ENCODE measurements at places on chromosomes 13 and 19.

DNA sequence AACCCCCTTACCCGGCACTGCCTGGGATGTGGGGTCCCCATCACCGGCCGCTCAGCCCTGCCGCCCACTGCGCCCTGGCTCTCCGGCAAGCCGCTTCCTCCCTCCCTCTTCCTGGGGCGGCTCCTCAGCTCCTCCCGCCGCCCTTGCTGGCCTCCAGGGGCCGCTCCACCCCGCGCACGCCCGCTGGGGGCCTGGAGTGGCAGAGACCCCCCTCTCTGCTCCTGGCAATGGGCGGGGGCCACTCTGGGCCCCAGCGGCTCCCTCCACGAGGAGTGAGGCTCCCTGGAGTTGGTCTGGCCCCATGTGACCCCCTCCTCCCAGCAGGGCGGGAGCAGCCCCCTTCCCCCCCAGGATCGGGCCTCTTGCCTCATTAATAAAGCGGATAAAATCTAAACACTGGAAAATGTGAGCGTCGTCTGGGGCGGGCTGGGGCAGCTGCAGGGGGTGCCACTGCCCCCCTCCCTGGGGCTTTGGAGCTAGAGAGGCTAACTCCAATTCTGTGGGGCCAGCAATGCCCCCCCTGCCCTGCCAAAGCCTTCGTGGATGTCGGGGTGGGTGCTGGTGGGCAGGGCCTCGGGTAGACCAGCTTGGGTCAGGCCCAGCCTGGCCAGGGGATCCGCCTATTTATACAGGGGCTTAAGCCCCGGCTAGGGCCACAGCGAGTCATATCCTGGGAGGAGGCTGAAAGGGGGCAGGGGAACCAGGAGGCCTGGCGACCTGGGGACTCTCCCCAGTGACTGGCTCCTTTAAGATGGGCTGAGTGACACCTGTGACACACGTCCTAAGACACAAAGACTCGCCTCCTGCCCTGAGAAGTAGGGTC is at the start of gene PTGER1:
Gene PTGER1, minus strand, starts transcription at position 104 of the 823 bp plus-strand sequence. CDS start 1,034 bp downstream, outside the sequence.
- DNase-seq, result peak; percentile 50

DNA sequence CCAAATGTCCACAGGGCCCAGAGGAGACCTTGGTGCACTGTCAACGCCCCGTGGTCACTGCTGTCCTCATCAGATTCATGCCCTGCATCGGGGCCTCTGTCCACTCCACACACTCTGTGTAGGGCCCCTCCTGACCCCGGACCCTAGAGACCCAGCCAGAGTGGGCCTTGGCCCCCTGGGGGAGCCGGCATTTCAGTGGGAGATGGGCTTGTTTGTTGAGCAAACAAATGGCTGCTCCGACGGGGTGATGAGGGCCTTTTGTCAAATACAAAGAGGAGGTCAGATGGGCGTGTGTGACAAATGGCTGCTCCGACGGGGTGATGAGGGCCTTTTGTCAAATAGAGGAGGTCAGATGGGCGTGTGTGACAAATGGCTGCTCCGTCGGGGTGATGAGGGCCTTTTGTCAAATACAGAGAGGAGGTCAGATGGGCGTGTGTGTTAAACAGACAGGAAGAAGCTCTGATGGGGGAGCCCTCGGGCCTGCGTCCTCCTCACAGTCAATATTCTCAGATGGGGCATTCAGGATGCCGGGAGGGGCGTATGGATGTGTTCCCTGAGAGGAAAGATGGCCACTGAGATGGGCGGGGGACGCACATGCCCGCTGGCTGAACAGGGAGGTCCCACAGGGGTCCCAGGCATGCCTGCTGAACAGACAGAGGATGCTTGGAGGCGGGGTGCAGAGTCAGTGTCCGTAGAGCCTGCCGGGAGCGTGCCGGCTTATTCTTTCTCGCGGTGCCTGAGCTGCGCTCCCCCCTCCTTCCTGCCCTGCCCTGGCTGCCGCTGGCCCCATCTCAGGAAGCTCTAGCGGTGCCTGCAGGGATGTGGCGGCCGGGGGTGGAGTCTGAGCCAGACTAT is 36.3 kb downstream of the SMIM24 start:
- peak; percentile 83 for DNase-seq

DNA sequence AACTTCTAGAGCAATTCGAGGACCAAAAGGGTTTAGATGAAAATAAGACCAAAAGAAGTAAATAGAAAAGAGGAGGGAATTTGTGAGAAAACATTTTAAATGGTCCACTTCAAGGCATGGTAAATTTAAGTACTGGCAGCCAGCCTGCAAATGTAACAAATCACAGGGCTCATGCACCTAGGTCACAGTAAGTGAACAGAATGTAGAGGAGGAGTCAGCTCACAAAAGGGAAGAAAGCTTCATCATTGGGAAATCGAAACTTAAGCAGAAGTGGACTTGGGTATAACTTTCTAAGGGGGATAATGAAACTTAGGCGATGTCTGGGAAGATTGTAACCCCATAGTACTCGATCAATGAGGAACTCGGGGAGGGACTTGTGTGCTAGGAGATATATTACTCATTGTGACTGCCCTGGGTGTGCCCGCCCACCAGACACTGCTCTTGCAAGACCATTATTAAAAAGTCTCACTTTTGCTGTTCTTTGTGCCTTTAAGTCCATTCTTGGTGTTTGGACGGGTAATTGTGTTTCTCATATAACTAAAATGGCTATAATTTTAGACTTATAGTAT is 1053.6 kb upstream of the MIR17HG start:
- DNase-seq, result no peak

- no peak for DNase-seq
Measured at GRCh38 chr13:50936679-50937078, 27.1 kb downstream of the RNASEH2B start.

- DNase-seq, result no peak
Measured at GRCh38 chr13:95382411-95382810, 81.2 kb upstream of the ABCC4 start.

DNA sequence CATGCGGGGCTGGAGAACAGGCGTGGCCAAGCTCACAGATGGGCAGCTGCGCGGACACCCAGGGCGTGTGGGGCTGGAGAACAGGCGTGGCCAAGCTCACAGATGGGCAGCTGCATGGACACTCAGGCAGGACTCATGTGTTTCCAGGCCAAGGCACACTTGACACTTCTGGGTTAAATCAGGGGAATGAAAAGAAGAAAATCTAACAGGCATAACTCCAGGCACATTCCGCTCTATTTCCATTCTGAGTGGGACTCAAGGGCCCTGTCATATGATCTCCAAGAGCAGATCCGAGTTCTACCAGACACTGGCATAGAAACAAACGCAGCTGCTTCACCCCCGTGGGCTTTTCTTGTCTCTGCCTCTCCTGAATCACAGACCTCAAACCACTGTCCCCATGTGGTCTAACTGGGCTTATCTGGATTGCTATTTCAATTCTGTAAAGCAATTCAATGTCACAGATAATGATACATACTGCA is 17.4 kb upstream of the C13orf46 start:
- no peak for DNase-seq

- no peak for DNase-seq
Measured at GRCh38 chr19:38861368-38861767, 11.6 kb upstream of the HNRNPL start.

DNA sequence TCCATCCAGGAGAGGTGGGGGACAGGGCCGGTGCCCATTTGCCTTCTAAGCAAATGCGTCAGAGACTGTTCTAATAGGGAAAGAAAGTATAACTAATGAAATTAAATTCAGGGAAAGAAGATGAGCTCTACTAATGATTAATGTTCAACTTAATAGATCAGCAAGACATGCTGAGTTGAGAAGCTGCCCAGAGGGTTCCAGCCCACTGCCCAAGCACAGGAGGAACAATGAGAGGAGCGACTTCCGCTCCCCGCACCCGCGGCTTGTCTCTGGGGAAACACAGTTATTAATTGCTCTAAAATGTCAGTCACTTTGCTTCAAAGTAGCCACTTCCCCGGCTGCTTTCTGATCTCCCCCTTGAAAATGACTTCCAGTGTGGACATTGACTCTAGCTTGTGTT is 331.3 kb downstream of the UQCRFS1 start:
- DNase-seq, result peak; percentile 28

- peak; percentile 55 for DNase-seq
Measured at GRCh38 chr19:57664269-57665127, 4.2 kb upstream of the ZSCAN4 start.

DNA sequence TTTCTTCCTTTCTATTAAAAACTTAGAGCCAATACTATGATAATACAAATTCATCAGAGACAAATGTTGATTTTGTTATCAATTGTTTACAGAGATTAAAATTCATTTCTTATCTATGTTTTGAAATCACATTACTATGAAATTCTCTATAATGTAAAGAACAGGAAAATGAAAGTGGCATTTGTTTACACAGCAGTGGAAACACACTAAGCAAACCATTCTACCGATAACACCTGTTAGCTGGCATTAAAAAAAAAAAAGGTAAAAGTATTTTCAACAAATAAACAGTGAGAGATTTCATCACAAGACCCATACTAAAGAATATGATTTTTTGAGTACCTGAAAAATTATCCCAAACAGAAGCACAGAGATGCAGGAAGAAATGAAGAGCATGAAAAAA is 4.8 kb upstream of the CCDC70 start:
- DNase-seq, result no peak

DNA sequence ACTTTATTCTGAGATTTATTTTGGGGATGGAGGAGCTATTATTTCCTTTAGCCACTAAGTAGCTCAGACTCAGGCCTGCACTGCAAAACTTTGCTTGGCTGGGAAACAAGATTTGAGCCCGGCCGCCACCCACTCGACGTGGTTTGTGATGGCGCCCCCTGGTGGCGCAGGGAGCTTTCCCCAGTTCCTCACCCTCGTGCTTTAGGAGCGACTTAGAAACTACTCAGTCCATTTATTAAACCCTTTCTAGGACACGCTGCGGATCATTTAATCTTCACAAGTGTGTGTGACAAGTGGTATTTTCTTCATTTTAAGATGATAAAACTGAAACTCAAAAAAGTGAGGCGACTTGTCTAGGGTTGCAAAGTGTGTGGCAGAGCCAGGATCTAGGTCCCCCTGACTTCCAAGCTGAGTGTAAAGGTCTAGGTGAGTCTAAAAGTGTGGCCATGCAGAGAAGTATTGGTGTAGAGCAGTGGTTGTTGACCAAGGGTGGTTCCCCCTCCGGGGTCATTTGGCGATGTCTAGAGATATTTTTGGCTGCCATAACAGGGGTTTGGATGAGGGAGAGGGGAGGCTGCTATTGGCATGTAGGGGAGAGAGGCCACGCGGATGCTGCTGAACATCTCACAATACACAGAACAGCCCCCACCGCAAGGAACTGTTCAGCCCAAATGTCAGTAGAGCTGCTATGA is 2.2 kb downstream of the CXCL17 start:
- DNase-seq, result peak; percentile 80

GRCh38 chr13:45303866-45304265 is 37.1 kb downstream of the TPT1 start:
- DNase-seq, result no peak

DNA sequence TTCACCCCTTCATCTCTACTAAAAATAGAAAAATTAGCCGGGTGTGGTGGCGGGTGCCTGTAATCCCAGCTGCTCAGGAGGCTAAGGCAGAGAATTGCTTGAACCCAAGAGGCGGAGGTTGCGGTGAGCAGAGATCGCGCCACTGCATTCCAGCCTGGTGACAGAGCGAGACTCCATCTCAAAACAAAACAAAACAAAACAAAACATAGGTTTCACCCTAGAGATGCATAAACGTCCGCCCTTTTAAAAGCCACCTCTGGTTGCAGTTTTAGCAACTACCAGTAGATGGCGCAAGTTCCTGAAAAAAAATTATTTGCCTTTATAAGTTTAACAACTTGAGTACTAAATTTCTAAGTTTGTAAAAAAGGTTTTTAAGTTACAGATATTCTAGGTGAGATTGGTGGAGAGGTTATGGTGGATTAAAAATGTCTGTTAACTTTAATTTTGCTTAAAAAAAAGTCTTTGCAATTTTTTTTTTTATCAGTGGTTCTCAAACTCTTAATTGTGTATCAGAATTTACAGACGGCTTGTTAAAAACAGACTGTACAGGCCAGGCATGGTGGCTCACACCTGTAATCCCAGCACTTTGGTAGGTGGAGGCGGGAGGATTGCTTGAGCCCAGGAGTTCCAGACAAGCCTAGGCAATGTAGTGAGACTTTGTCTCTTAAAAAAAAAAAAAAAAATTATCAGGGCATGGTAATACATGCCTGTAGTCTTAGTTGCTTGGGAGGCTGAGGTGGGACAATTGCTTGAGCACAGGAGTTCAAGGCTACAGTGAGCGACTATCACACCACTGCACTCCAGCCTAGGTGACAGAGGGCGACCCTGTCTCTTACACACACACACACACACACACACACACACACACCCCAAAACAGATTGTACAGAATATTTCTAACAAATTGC is 42.1 kb downstream of the NAA16 start:
- peak; percentile 75 for DNase-seq

DNA sequence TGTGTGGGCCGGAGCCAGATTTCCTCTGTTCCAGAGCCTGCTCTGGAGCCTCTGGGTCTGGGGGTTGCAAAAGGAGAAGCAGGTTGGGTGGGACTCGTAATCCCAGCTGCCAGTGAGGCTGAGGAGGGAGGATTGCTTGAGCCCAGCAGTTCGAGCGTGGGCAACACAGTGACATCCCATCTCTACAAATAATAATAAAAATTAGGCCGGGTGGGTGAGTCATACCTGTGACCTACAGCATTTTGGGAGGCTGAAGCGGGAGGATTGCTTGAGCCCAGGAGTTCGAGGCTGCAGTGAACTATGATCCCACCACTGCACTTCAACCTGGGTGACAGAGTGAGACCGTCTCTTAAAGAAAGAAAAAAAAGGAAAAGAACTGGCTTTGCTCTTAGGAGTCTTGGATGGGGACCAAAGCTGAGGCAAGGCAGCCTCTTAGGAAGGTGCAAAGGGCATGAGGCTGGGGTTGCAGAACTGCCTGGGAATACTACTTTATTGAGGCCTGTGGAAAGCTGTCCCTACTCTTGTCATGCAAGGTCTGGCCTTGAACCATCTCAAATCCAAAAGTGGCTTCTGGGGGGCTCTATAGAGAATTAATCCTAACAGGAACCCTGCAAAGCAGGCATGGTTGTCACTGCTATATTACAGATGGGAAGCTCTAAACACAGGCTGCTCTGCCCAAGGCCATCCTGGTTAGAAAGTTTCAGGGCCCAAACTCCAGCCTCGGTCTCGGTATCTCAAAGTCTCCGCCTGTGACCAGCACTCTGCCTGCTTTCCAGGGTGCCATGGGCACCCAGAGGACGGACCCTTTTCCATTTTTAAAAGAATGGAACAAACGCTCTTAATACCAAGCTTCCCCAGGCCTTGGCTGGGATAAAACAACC is 880 bp upstream of the C19orf12 start:
- peak; percentile 46 for DNase-seq

DNA sequence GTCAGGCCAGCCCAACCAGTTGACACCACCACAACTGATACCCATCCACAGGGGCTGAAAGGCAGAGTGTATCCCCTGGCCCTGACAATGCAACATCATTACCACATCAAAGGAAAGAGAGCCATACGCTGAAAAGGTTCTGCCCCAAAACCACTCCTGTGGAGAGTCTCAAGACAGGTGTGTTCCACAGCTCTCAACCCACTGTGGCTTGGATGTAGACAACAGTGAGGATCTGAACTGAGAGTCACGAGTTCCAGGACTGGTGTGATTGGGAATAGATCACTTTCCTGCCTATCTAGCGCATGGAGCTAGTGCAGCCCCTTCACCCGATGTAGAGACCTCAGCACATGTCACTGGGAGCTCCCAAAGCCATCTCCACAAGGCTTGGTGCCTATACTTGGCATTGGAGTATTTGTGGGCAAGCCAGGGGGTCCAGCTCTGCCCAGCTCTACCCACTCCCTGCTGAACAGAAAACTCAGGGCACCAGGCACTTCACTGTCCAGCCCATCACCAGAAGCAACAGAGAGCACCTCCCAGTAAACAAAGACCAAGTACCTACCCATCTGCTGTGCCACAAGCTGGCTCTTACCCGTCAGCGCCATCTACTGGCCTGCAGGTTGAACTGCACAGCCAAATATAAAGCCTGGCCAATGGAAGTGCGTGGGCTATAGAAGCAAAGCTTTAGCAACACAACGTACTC is 579.5 kb downstream of the UQCRFS1 start:
- DNase-seq, result peak; percentile 85

- DNase-seq, result no peak
Measured at GRCh38 chr13:33284031-33284430, 1.5 kb downstream of the STARD13 start.

Data from ELF-1 (cell line).